ENCODE measurements at places on chromosomes 2 and 18.

DNA sequence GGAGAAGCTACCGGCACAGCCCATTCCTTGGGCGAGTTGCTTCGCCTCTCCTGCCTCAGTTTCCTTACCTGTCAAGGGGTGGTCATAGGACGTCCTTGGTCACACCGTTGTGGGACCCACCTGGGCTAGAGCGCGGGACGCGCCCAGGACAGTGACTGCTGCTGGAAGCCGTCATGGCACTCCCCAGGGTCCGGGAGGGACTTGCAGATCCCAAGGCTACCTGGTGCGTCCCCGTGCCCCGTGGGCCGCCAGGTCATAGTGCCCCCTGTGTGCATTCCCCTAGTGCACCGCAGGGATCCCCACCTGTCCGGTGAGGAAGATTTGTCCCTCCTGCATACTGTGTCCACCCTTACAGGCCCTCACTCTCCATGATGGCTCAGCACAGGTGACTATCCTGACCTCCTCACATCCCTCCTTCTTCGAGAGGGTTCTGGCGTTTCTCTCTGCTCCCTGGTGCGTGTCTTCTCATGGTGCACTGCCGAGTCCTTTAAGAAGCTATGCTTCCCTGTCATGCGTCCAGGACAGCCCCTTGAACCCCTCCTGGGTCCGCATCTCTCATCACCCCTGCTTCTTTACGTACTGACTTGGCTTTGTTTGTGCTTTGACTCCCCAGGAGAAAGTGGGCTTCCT is 886 bp upstream of the STK25 start:
- no peak for DNase-seq

GRCh38 chr2:84052913-84053312 is 406.2 kb downstream of the SUCLG1 start:
- no peak for DNase-seq

GRCh38 chr18:27942706-27943105 is 234.2 kb downstream of the CDH2 start:
- DNase-seq: no peak

GRCh38 chr18:31498574-31499524 is 872 bp downstream of the DSG2 start:
- no peak for DNase-seq

DNA sequence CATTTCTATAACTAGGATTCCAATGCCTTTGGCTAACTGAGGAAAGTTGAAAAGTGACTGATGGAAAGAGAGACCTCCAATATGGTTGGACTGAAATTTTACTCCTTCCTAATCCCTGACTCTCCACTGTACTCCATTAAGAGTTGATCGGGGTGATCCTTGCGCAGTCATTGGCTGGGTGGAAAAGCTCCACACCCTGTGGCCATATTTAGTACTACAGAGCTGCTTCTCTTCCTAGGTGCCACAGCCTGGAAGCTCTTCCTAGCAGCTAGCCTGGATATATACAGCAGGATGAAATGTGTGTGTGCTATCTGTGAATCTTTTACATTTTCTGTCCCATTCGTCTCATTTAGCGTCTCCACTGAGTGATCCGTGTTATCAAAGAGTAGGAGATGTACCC is 71.2 kb downstream of the MEP1B start:
- DNase-seq: no peak

DNA sequence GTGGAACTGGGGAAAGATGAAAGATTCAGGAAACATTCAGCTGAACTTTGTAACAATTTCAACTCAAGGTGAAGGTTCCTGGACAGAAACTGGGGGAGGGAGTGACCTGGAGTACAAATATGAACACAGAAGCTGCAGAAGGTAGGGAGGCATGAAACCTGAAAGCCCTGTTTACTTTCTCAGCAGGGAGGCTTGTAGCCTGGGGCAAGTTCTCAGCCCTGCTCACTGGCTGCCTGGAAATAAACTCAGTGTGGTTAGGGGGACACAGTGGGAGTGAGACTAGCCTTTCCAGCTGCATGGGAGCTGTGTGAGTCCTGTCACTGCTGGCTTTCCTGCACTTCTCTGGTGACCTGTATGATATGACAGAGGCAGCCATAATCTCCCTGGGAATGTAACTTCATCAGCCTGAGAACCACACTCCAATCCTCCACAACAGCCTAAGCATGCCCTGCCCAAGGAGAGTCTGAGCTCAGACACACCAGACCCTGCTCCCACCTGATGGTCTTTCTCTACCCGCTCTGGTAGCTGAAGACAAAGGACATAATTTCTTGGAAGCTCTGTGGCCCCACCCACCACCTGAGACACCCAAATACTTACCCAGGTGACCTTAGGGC is 77.0 kb downstream of the ZSWIM2 start:
- no peak for DNase-seq

All from stimulated activated CD8-positive, alpha-beta memory T cell treated with anti-CD3 and anti-CD28 coated beads, Interleukin-15, amount 100 ng/mL, for 24 hours (primary cell).